ENCODE measurements at places on chromosomes 7 and 10.

DNA sequence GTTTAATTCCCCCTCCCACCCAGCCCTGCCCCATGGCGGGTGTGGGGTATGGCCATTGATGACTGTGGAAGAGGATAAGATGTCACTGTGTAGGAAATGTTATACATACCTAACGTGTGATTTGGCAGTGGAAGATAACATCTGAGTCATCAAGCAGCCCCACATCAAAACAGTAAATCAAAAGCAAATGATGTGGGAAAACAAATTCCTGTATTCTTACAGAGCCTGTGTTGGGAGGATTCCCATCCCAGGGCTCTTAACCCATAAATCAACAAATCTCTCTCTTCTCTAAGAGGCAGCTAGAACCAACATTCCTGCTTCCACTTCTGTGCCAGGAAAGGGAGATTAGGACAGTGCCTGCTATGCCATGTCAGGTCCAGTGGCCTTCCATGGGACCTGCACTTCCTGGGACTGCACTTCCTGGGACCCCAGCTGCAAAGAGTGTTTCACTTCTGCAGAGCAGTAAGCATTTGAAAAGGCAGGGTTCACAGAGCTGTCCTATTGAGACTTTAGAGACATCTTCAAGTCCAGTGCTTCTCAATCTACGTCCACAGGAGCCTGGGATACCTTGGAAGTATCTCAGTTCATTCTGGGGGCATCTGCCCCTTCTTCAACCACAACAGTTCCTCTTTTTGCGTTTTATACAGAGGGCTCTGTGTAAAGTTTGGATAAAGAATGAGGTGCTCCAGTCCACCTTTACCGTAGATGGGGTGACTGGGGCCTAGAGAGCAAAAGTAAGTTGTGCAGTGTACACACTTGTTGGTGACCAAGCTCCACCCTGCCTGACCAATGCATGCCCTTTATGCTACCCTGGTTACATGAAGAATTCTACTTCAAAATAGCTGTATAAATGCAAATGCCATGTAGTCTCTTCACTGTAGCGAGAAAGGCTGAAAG, 45.7 kb downstream of the ATXN7L1 start:
- DNase-seq: no peak

- DNase-seq: no peak
Measured at GRCh38 chr10:131196176-131196885, 115.2 kb downstream of the TCERG1L start.

DNA sequence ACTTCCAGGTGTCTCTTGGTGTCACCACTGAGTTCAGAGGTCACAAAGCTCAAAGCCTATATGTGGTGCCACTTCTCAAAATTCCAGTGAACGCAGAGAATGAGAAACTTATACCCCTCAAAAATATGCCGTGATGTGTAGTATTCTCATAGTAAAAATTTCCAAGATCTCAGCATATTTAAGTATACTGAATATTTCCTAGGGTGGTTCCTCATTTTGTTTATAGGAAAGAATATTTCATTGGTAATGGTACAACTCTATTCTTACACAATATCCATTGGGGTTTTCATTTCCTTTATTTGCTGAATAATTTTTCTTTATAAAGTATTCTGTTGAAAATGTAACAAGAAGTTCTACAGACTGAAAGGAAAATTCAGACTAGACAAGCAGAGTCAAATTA, 58.9 kb upstream of the ADO start:
- DNase-seq: no peak

DNA sequence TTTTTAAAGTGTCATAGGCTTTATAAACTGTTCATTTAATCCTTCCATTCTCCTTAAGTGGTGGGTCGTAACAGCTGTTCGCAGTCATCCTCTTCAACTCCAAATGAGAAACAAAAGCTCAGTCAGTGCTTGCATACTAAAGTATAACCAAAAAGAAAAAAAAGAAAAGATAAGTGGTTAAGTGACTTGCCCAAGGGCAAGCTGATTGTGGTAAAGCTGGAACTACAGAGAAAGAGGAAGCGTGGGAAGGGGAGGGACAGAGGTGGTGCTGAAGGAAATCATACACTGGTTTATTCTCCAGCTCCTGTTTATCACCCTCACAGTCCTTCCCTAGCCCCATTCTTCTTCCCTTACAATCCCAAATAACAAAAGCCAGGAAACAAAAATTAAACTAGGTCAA, 29.6 kb downstream of the IDE start:
- no peak for DNase-seq

DNA sequence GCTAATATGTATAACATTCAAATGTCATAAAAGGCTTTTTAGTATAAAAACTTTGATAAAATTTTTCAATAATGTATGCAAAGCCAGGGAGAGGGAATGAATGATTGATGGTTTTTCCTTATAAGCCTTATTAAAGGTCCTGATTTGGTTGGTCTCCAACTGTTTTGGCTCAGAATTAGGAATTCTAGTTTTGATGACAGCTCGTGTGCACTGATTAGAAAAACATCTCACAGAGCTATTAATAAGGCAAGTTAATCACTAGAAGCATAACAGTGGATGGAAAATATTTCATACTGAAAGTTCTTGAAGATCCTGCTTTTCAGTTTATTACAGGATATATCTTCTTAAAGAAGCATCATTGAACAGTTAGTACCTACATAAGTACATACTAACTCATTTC, 114.9 kb upstream of the NOBOX start:
- DNase-seq: no peak

DNA sequence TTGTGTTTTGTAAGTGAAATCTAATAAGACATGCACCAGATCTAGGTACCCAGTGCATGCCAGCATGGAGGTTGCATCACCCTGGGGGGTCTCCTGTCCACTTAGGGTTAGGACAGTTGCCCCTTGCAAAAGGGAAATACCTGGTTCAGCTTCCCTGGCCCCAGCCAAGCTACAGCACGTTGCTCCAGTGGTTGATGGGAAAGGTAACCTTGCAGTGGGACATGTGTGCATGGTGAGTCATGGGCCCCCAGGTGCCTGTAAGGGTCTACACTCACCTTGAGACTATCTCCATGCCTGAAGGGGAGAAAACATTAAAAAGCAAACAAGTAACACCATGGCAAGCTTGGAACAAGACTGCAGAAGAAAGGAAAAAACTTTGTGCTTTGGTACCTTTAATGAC, 143.9 kb downstream of the LSM5 start:
- DNase-seq: no peak

GRCh38 chr7:113176836-113177235, 58.5 kb upstream of the SMIM30 start:
- no peak for DNase-seq

DNA sequence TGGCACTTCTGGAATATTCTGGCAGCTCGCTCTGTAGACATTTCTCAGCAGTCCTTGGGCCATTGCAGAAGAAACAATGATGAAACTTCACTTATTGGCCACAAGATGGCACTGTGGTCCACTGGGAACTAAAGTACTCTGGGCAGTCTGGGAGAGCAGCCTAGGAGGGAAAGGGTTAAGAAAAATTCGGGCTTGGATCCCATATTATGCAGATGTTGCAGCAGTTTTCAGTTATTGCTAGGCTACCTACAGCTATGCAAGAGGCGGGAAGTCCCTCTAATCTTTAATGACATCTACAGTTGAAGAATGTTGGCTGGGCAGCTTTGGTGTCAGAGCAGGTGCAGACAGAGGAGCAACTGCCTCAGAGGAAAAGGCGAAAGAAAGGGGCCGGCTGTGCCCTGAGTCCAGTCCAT, 201.7 kb upstream of the PRSS58 start:
- no peak for DNase-seq

GRCh38 chr10:129970465-129971364, 6.6 kb upstream of the EBF3 start:
- DNase-seq: no peak

DNA sequence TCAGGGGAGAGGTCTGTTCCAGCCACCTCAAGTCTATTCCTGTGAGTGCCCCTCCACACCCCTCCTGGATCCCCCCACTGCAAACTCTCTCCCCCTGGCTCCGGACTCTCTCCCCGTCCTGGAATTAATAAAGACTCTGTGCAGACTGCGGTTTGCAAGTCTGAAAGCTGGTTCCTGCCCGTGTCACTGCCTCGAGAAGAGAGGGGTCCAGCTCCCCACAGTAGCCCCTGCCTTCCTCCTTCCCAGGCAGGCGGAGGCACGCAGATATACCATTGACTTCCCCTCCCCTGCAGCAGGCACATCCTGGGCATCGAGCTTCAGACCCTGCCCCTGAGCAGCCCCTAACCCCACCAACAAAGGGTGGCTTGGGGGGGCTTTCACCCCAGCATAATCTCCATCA, 2.2 kb upstream of the ELN start:
- no peak for DNase-seq

- no peak for DNase-seq
Measured at GRCh38 chr10:85490431-85490830, 876.2 kb downstream of the GRID1 start.

DNA sequence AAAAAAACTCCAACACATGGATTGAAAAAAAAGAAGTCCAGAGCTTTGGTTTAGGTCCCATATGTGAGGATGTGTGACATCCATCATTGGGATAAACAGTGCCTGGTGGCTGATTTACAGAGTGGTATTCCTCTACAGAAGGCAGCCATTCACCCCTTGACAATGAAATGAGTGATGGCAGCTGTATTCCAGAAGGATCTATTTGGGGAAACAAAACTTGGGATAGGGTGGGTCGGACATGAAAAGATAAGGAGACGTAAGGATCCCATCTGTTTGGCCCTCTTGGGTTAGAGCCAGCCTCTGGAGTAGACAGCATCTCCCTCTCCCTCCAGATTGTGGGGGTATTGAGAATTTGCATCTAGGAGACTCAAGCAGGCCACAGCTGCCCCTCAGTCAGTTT, 15.2 kb upstream of the CREB5 start:
- no peak for DNase-seq

DNA sequence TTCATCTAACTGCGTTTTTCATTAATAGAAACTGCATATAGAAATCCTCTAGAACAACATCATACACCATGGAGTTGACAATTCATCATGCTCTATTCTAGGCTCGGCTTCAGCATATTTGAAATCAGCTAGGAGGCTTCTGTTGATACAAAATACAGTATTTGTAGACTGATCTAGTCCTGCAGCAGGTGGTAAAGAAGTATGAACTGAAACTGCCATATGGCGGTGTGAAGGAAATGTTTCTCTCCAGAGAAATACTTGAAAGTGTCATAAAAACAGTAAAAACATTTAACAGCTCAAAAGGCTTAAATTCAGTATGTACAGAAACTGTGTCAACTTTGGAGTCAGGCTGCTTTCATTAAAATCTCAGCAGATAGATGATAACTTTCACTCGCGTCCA, 32.0 kb upstream of the MYO3A start:
- DNase-seq: no peak

DNA sequence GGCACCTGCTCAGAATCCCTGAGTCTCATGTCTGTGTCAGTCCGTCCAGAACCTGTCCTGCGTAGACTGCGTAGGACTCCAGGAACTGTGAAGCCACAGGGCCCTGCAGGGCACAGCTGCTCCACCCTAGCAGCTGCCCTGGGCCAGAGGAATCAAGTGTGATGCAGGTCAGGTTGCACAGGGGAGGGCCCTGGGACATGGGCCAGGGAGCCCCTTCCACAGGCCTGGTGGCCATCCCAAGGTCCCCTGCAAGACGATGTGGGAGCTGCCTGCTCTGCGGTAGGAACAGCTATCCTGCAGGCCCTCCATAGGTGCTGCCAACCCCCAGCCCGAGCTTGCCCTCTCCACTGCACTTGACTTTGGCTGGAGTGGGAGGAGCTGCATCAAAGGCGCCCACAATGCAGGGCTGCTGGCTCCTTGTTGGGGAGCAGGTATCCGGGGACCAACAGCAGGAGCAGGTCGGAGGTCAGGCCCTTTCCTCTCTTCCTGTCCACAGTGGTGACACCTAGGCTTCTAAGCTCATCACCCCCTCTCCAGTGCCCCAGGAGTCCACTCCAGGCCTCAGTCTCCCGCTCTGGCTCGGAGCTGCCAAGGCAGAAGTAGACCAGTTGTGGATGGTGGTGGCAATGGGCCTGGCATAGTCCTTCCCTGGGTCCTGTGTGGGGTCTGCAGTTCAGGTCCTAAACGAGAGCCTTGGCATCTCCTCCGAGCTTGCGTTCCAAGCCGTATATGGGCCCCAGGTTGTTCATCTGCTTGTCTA, 149.1 kb downstream of the MAPK8 start:
- no peak for DNase-seq

- DNase-seq: no peak
Measured at GRCh38 chr10:1119501-1119900, 63.3 kb downstream of the WDR37 start.

GRCh38 chr10:58637352-58637751, 124.7 kb downstream of the BICC1 start:
- DNase-seq: no peak

- no peak for DNase-seq
Measured at GRCh38 chr10:72292223-72292691, 18.5 kb downstream of the DDIT4 start.

DNA sequence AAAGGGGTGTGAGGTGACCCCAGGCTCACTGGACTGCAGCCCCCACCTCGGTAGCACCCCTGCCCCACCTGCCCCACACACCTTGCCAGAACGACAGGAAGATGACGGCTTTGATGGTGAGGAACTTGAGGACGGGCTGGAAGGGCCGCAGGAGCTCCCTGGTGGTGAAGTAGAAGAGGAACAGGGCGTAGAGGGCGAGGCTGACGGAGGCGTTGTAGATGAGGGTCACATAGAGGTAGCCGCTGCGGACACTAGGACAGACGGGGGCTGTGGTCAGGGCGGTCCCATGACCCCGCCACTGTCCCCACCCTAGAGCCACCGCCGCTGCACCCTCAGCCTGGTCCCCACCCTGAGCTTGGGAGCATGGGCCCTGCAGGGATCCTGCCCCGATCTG, 7.6 kb downstream of the TMEM184A start:
- no peak for DNase-seq

GRCh38 chr10:9189448-9189847, 1135.0 kb downstream of the GATA3 start:
- no peak for DNase-seq

DNA sequence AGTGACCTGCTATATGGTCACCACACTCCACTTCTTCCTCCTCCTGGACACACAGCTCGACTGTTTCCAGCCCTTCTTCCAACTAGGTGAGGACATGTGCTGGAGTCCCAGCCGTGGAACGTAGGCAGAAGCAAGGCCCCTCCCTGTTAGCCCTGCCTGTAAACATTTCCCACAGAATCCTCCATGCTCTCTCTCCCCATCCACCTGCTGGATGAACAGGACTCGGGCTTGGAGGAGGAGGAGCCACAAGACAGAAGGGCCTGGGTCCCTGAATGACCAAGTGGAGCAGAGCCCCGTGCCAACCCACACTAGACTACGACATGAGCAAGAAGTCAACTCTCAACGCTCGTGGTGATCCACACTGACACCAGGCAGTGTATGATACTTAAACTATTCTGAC, 9.9 kb downstream of the CNPY1 start:
- DNase-seq: no peak

DNA sequence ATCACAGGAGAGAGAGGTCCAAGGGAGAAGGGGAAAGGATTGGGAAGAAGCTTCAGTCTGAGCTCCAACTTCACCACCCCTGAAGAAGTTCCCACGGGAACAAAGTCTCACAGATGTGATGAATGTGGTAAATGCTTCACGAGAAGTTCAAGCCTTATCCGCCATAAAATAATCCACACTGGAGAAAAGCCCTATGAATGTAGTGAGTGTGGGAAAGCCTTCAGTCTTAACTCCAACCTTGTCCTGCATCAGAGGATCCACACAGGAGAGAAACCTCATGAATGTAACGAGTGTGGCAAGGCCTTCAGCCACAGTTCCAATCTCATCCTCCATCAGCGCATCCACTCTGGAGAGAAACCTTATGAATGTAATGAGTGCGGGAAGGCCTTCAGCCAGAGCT, 16.0 kb upstream of the ZSCAN21 start:
- DNase-seq: no peak
